Uterus (tissue), 4 donors: ENCODE measurements at places on chromosomes 3 and 15. TPM values are rescaled to one million over a fixed set of nuclear protein-coding genes. Genes with fewer than 3 reads are reported as not detected.

The CKMT1A gene
- not detected for total RNA-seq

The ZNF501 gene
- total RNA-seq, result 319 TPM

The C3orf49 gene
- total RNA-seq, result not detected

The ARNT2 gene
- 3.5 TPM for total RNA-seq

The TLR9 gene
- total RNA-seq, result not detected

The SIDT1 gene
- not detected for total RNA-seq

The IL17RB gene
- total RNA-seq, result 1.3 TPM

The RTP4 gene
- total RNA-seq, result 1.2 TPM

The ACSBG1 gene
- not detected for total RNA-seq

The RTP3 gene
- not detected for total RNA-seq

The ANKUB1 gene
- not detected for total RNA-seq

The PPP1R14D gene
- not detected for total RNA-seq
